SHP77 treated with DMSO at 0.1 percent for 48 hours (cell line): ENCODE measurements at places on chromosomes 6 and 20.
A peak's percentile ranks its signal among the peaks of the same experiment; 100 is the strongest.

DNA sequence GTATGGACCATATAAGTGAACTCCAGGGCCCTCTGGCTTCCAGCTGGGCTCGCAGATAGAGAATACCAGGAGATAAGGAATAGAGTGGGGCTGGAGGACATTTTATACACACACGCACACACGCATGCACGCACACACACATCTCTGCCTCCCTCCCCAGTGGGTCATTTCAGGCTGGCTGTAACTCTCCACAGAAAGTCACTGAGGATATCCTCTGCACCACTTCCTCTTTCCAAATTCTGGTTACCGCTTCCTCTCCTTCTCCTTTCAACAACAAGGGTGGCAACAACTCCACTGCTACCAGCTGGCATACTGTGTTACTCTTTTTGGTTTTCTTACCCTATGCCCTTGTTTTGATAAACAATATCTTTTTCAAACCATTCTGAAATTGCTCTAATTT, 280.2 kb downstream of the COL12A1 start:
- DNase-seq, result no peak

GRCh38 chr6:163137398-163137881, 277.1 kb upstream of the QKI start:
- DNase-seq, result no peak

DNA sequence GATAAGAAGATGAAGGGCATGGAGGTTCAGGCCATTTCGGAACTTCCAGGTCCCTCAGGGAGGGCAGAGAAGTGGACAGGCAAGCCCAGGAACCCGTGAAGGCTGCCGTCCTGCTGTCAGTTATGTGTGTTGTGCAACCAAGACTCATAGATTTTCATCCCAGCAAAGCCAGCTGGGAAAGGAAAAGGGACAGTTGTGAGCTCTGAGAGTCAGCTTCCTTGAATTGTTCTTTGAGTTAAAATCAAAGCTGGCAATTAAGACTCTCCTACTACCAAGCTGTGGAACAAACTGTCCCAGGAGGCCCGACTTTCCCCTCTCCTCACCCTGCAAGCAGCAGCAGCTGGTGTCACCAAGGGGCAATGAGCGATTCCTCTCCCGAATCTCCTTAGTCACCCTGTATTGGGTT, 46.3 kb upstream of the IYD start:
- no peak for DNase-seq

GRCh38 chr20:51854921-51855320, 52.6 kb upstream of the SALL4 start:
- no peak for DNase-seq

GRCh38 chr20:38036366-38036765, 2.8 kb downstream of the RPRD1B start:
- no peak for DNase-seq

- no peak for DNase-seq
Observed at GRCh38 chr6:141598487-141598886, 534.2 kb upstream of the GJE1 start.

DNA sequence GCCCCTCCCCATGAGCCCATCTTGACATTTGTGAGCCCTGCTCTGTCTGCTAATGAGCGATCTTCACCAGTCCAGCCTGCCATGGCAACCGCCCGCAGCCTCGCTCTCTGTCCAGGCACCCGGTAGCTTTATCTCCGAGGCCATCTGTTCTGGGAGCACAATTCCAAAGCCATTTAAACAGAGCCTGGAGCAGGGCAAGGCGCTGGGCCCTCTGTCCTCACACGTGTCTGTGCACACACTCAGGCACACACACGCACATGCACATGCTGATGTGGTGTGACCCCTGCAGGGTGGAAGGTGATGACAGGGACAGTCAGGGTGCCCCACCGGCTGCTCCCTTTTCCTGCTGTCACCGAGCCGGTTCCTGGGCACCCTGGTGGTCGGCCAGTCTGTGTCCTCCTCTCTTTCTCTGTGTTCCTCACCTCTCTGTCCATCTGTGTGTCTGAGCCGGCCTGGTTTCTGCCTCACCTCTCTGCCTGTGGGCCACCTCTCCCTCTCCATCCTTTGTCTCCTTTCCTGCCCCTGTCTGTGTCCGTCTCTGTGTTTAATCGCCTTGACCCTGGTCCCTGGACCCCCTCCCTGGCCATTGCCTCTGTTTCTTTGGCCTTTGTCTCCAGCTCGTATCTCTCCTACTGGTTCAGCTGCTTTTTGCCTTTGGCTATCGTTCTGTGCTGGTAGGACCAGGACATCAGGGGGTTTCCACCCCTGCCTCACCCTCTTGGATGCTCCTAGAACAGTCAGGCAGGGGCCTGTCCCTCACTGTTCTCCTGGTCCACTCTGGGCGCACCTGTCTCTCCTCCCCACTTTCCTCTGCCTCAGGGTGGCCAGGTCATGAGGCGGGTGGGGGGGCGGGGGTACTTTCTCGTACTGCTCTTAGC, 8.8 kb upstream of the MYT1 start:
- no peak for DNase-seq

DNA sequence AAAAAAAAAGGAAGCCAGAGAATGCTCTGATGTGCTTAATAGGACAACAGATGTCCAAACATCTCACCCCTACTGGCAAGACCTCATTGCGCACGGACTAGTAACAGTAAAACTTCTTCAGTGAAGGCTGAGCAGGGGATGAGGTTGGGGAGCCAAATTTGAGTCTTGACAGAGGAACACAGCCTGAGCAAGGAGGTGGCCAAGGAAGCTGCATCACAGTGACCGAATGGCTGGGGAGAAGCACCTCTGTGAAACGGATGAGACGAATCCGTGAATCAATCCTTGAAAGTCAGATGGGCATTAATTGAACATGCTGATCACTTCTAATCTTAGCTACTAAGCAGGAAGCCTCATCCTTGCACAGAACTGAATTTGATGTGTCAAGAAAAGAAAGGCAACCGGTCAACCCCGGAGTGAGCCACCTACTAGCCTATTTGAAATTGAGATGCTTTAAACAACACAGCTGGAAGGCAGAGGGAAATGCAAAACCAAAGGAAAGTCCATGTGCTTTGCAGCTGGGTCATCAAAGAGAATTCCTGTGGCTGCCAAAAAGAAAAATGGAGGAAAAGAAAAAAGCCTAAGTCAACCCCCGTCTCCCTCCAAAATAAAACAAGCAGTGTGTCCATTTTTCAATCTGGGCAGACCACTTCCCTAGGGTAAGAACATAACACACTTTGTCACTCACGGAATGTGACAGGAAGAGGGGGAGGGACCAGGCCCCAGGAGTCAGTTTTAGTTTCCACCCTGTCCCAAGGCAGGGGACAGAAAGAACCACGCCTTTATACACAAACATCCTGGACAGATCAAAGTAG, 29.5 kb downstream of the PXDC1 start:
- no peak for DNase-seq

DNA sequence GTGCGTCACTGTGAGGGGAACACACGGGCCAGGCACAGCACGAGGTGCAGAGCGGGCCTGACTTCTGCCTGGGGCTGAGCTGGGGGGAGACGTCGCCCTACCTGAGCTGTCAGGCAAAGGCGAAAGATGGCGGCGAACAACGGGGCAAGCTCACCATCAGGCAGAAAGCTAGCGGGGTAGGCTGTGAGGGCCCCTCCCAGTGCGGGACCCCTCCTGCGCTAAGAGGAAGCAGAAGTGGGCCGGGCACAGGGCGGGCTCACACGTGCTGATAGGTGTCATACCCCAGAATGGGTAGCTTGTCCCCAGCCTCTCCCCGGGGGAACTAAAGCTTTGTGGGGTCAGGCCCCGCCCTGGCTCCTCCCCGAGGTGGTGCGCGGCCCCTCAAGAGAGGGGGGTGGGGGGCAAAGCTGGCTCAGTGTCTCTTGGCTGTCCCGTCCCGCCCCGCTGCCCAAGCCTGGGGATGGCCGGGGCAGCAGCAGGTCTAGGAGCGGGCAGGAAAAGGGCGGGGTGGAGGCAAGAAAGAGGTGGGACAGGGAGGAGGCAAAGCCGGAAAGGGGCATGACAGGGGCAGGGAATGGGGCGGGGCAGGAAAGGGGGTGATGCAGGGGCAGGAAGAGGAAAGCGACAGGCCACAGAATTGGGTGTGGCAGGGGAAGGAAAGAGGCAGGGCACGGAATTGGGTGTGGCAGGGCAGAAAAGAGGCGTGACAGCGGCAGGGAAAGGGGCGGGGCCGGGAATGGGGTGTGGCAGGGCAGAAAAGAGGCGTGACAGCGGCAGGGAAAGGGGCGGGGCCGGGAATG, 14.7 kb downstream of the UCKL1 start:
- DNase-seq, result no peak

- DNase-seq, result peak; percentile 35
Observed at GRCh38 chr6:169789146-169789943, 37.9 kb downstream of the ERMARD start.

DNA sequence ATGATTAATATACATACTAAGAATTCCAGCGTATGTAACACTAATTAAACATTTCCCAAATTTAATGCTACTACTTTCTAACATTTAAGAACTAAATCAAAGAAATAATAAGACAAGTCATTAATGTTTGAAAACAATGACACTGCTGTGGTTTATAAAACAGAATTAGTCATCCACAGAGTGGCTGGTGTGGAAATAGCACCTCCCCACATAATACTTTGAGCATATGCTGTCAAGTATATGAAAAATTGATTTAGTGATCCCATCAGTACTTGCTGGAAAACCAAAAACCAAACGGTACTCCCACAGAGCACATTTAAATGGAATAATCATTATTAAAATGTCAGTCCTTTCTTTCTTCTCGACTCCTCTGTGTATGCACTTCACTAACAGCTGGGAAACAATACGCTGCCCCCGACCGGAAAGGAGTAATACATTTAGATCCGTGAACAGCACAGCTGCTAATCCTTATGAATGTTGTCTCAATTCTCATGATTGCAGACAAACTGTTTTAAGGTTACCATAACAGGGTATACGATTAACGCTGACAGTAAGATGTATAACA, 78.4 kb downstream of the PREP start:
- DNase-seq, result no peak

DNA sequence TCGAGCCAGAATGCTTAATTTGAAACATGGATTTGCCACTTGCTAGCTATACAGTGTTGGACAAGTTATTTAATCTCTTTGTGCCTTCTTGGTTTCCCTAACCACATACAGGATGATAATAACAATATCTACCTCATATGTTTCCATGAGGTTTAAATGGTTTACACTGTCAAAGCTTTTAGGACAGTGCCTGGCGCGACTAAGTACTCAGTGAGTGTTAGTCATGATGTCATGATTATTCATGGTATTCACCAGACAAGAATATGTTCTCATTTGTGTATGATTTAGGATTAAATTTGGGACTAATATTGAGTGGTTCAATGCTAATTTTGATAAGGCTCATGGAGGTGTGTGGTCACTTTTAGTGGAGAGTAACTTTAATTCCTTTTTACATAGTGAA, 167.4 kb downstream of the EYA4 start:
- DNase-seq, result no peak

DNA sequence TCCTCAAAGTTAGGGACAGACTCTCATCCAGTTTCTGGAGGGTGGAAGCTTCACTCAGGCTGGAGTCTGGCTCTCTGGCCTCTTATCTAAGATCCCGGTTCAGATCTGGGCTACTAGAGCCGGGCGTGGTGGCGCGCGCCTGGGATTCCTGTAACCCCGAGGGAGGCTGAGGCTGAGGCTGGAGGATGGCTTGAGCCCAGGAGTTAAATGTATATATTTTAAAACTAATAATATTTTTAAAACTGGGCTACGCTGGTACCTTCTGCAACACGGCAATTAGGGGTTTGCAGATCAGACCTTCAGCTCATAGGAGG, 710 bp upstream of the ZNF343 start:
- no peak for DNase-seq

GRCh38 chr6:54865091-54865631, 18.6 kb downstream of the FAM83B start:
- no peak for DNase-seq
